Dorsolateral prefrontal cortex (tissue), 122 donors: ENCODE measurements at places on chromosomes 11 and 22.
A peak's percentile ranks its signal among the peaks of the same experiment; 100 is the strongest.

DNA sequence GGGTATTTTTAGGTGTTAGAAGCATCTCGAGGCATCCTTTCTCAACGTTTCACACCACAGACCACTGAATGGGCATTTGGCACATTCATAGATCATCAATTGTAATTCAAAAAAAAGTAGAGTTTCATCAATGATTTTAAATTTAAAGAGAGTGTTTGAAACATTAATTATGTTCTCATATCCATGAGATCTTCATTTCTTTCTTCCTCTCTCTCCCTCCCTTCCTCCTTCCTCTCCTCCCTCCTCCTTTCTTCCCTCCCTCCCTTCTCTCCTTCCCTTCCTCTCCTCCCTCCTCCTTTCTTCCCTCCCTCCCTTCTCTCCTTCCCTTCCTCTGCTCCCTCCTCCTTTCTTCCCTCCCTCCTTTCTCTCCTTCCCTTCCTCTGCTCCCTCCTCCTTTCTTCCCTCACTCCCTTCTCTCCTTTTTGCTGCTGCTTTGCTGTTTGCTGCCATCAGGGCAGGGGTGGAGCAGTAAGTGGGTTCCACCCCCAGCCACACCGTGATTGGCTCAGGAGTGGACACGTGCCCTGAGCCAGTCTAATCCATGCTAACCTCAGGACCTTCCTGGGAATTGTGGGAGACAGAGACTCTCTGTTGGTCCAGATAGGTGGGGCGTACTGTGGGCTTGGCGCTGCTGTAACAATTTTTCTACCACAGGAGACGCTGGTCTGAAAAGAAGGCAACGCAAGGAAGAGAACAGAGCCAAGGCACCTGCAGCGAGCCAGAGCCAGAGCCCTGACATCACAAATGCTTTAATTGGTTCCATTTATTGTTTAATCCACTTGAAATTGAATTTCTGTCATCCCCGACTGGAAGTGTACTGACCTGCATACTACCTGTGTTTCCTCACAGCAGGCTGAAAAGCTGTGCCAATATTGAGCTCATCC, 33.7 kb upstream of the APOBEC3A start:
- peak; percentile 88 for DNase-seq

- no peak for DNase-seq
These were observed 309.8 kb downstream of the TTC28 start for GRCh38 chr22:28369854-28370253.

DNA sequence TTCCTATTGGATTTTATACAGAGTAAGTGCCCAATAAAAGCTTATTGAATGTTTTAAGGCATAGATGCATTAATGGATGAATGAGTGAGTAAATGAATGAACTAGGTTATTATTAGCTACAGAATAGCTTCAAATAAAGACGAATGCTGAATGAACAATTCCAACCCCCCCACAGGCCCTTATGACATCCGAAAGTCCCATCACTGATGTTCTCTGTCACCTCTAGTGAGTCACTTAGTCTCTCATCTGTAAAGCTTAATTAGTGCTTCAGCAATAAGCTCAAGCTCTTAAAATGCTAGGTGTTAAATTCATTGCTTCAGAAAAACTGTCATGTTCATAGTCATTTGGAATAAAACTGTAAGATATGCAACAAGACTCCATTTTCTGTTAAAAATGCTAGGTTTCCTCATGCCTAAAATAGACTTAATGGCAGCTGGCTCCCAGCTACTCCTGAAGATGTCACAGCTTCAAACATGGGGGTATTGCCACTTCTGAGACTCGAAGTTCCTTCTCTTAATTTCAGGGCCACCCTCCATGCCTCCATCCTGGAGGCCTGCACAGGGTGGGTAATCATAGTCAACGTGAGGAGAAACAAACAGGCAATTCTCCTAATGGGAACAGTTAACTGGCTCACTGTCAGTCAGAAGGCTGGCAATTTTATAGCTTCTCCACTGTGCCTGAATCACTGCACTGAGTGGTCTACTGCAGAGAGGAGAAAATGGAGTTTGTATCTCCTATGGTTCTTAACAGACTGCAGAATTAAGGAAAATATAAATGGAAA, 355.0 kb upstream of the CTSC start:
- no peak for DNase-seq

DNA sequence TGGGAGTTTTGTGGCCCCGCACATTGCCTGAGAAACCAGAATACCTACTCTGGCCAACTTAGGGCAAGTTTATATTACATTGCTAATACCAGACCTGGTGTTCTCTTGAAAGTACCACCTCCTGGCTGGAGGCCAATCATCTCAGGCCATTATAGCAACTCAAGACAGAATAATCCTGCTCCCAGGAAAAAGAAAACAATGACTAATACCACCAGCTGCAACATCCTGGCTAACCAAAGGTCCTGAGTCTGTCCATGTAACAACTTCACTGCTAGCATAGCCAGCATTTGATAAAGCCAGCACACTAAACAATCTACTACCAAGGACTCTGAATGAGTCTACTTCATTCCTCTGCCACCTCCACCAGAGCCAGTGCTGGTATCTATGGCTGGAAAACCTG, 1298.7 kb upstream of the CNTN5 start:
- no peak for DNase-seq

GRCh38 chr22:40592352-40593113, 44.0 kb downstream of the MRTFA start:
- DNase-seq, result no peak

GRCh38 chr11:29679996-29680395, 336.8 kb downstream of the KCNA4 start:
- no peak for DNase-seq

DNA sequence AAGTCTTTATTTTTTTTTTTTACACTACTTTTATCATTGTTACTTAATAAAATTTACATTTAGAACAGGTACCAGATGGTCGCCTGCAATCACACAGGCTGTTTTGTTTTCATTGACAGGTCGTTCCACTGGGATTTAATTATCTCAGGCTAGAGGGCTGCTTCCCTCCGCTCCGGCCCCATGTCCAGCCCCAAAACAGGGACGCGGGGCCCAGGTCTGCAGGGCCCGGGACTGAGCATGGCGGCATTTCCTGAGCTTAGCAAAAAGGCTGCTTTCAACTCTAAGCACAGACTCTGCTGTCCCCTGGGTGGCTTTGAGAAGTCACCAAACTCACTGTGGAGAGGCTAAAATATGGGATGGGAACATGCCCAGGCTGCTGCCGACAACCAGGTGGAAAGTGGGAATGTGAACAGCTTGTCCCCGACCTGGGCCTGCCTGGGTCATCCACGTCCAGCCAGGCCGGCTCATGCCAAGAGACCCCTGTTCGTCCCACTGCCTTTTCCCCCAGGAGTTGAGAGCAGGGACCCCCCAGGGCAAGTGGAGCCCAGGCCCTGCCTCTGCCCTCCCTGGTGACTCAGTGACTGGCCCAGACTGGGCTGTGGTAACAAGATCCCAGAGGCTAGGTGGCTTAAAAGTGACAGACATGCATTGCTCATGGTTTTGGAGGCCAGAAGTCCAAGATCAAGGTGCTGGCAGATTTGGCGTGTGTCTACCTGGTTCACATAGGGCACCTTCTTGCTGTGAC, 150.0 kb downstream of the SHANK2 start:
- no peak for DNase-seq

- DNase-seq, result peak; percentile 34
These were observed 1.9 kb downstream of the MUC5B start for GRCh38 chr11:1224491-1225385.

DNA sequence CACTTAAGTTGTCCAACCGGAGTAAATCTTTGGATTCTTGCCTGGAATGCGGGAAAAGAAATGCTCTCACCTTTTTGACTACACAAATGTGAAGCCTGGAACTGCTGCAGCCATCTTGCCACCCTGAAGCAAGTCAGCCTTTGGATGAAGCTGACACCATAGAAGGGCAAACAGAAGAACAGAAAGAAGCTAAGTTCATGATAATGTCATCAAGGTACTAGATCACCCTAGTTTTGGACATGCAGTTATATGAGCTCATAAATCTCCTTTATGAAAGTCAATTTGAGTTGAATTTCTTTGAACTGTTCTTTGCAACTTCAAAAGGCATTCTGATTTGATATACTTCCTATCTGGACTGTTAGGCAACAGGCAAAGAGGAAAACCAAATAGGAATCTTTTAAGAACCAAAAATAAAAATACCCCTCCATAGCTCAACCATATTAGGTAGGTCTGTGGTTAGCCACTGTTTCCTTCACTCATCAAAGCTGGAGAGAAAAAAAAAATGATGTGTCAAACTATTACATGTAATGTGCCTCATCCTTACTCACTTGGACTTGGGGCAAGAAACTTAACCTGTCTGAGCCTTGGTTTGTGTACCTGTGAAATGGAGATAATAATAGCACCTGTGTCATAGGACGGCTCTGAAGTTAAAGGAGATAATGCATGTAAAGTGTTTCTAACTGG, 91.9 kb downstream of the WT1 start:
- DNase-seq, result no peak

- no peak for DNase-seq
These were observed 162.7 kb upstream of the SORL1-AS1 start for GRCh38 chr11:121615501-121615900.

- no peak for DNase-seq
These were observed 566.8 kb upstream of the TENM4 start for GRCh38 chr11:80007616-80008015.

DNA sequence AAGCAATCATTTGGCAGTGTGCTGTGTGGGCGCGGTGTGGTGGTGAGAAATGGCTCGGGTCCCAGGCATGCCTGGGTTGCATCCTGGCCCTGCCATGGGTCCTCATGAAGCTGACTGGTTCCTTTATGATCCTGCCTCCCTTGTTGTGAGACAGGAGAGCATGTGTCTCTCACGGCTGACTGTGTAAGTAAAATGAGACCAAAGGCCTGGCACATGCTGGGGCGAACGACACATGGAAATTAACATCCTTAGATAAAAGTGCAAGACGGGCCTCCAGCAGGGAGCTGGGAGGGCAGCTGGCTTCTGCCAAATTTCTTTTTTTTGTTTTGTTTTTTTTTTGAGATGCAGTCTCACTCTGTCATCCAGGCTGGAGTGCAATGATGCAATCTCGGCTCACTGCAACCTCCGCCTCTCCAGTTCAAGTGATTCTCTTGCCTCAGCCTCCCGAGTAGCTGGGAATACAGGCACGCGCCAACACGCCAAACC, 9.4 kb upstream of the FBLN1 start:
- DNase-seq, result peak; percentile 17

DNA sequence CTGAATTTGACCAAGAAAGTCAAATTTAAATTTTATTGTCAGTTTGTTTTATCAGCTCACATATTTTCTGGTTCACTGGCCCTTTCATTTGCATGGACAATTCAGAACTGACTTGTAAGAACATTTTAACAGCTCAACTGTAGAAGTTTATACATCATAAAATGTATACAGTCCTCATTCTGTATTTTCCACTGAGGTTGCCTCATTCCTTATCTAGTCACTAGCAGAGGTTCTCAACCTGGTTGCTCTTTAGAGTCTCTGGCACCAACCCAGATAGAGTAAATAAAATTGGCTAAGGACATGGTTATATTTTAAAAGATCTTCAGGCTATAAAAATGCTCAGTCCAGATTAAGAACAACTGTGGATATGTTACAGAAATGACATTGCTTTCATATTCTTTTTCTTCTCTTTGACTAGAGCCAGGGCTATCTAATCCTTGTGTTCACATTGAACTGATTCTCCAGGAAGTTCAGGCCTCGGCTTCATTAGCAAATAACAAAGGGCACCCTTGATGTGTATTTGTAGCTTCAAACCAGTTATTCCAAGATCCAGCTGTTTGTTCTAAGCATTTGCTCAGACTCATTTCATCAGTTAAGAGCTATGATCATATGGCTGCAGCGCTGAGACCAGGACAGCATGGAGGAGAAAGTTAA, 782.5 kb downstream of the ETS1 start:
- DNase-seq, result no peak

- DNase-seq, result no peak
These were observed 9.9 kb upstream of the MRPL11 start for GRCh38 chr11:66448523-66448922.

- no peak for DNase-seq
These were observed 9.8 kb upstream of the TBX1 start for GRCh38 chr22:19750507-19751490.

- DNase-seq, result no peak
These were observed 10.4 kb upstream of the OR10V1 start for GRCh38 chr11:59724066-59724465.

DNA sequence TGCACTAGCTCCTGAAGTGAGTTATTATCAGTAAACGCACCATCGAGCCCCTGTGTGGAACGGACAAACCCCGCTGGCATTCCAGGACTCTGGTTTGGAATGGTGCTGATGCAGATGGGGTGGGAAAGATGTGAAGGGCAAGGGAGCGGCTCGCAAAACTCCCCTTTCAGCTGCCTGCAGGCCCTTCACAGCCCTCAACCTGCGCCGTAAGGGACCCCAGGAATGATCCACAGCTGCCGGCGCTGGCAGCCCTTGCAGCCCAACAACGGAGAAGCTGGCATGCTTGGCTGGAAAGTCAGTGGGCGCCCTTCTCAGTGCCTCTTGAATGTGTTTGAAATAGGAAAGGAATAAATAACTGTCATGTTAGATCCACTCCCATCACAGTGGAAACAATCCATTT, 1445.5 kb downstream of the BRD1 start:
- DNase-seq, result no peak

DNA sequence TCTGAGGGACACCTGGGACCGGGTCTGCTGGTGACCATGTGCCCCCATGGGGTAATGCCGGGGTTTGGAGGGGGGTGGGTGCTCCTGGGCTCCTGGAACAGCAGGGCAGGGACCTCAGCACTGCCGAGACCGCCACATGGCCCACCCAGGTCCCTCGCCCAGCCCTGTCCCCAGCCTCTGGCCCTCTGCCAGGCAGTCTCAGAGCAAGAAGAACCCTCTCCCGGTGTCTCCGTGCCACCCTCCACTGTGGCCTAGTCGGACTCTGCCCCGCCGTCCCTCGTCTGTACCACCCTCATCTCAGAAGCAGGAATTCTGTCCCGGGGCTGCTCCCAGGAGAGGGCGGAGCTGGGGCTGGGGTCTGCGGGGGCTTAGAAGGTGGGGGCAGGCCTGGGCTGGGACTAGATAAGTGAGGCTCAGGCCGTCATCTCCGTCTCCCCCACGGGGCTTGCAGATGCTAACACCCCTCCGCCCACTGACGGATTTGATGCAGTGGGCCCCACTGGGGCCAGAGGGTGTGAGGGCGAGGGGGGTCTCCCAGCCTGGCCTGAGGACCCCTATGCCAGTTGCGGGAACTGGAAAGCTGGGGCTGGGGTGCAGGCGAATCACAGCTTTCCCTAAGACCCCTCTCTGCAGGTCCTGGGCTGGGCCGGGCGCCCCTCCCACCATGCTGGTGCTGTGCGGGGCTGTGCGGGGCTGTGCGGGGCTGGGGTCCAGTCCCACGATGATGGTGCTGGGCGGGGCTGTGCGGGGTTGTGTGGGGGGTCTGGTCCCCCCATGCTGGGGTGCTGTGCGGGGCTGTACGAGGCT, 1.1 kb downstream of the MUC5AC start:
- no peak for DNase-seq

GRCh38 chr11:131094827-131095226, 178.5 kb upstream of the SNX19 start:
- no peak for DNase-seq

DNA sequence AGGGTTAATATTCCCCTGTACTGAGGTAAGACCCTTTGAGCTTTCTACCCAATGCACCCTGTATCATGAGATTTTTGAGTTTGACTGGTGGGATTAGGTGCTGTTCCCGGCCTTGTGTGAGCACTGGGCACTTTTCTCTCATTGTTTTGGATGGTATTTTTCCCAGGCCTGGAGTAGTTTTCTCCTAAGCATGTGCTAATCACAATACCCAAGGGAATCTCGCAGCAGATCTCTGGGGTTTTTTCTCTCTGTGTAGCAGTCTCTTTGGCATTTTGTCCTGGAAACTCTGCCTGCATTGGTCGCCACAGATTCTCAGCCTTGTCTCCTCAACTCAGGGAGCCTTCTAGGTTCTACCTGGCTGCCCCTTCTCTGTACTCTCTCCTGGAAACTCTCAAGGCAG, 19.9 kb downstream of the IGHMBP2 start:
- no peak for DNase-seq

- no peak for DNase-seq
These were observed 86.5 kb upstream of the SHANK2 start for GRCh38 chr11:71338801-71339395.
